Activated T-cell treated with anti-CD3 and anti-CD28 coated beads, Interleukin-2, amount 50 U/mL, for 72 hours (primary cell): ENCODE measurements at places on chromosomes 12 and 14.

DNA sequence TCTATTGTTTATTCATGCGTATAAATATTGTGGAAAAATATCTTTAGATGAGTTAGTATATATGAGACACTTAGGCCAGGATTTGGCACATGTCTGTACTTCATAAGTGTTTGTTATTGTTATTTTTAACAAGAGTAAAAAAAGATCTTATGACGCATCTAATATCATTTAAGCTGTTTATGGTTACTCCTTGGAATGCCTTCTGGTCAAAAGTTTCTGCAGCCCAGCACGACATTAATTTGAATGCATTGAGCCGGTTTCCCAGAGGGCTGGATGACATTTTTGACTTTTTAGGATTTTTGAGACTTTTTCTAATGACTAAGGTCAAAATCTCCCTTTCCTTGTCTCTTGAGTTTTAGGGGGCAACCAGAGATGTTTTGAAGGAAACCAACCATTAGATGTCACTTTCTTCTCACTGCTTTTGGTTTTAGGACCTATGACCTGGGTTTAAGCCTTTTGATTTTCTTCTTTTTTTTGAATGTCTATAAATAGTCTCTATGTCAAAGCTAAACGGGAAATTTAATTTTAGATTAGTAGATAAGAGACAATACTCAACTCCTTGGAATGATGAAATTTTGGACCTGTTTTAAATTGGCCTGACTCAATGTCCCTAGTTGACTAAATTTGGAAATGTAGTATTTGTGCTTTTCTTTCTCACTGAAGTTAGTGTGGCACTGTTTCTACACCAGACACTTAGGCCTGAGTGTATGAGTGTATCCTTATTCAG is 215.5 kb downstream of the AEBP2 start:
- H3K4me1 ChIP-seq, result no peaks in the 10 kb centered on the region
- no peak overlapping the region for H3K27ac ChIP-seq
- no peaks in the 10 kb centered on the region for H3K27me3 ChIP-seq
- no peaks in the 10 kb centered on the region for H3K36me3 ChIP-seq
- no peak overlapping the region for H3K4me3 ChIP-seq

GRCh38 chr14:70045310-70045709 is 143.4 kb downstream of the SLC8A3 start:
- H3K27me3 ChIP-seq, result peaks cover 34% of the 10 kb centered on the region
- no peak overlapping the region for H3K27ac ChIP-seq
- DNase-seq, result no peak
- H3K36me3 ChIP-seq, result no peaks in the 10 kb centered on the region
- no peaks in the 10 kb centered on the region for H3K4me1 ChIP-seq

DNA sequence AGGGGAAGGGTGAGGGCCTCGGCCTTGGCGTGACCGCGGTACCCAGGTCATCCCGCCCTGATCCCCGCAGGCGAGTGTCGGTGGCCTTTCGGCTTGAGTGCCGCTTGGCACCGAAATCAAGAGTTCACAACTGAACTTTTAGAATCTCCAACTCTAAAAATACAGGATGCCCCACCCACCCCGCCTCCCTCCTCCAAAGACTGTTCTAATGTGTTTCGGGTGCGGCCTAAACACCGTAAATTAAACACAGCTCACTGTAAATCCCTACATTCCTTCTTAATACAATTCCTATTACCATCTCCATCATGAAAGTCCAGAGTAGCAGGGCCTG is 11.4 kb downstream of the SCNN1A start:
- no peak overlapping the region for H3K27ac ChIP-seq
- H3K36me3 ChIP-seq, result no peaks in the 10 kb centered on the region
- peak overlapping the region; percentile 75 for H3K4me3 ChIP-seq
- no peaks in the 10 kb centered on the region for H3K27me3 ChIP-seq
- DNase-seq, result no peak

DNA sequence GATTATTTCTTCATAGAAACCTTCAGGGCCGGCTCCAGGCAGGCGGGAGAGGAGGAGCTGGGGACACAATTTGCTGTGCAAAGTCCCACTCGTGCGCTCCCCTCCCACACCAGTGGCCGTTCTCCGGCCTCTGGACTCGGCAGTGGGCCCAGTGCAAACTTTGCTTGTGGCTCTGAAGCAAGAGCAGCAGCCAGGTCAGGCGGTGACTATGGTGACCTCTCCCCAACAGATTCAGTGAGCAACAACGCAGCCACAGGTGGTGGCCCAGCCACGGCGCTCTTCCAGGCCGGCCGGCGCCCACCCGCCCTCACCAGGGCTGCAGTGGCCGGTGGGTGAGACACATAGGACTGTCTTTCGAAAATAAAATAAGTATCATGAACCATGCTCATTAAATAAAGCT is 29.5 kb downstream of the VPS37B start:
- peaks cover 18% of the 10 kb centered on the region for H3K36me3 ChIP-seq
- DNase-seq, result no peak
- H3K4me3 ChIP-seq, result no peak overlapping the region
- peaks cover 8% of the 10 kb centered on the region for H3K4me1 ChIP-seq
- H3K27ac ChIP-seq, result no peak overlapping the region

DNA sequence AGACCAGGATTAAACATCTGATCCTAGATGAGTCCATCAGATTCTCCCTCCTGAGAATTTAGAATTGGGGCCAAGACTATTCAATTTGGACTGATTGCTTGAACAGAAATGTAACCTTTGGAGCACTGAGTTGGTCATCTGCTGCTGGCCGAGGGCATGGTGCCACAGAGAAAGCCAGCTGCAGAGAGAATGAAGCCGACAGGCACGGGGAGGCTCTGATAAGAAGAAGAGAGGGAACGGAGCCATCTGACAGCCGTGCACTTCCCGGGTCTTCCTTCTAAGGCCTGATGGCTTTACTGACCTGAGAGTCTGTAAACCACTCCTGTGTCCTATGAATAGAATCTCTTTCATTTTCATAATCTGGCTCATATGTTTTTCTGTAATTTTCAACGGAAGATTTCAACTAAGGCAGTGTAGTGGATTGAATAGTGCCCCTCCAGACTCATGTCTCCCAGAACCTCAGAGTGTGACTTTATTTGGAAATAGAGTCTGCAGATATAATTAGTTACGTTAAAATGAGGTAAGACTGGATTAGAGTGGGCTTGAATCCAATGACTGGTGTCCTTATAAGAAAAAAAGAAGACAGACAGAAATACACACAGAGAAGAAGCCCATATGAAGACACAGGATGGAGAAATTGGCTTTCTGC is 39.1 kb upstream of the FRS2 start:
- DNase-seq, result no peak
- no peaks in the 10 kb centered on the region for H3K27me3 ChIP-seq
- H3K4me3 ChIP-seq, result no peak overlapping the region
- no peaks in the 10 kb centered on the region for H3K4me1 ChIP-seq

GRCh38 chr14:77615361-77616132 is 890 bp downstream of the SPTLC2 start:
- DNase-seq, result peak; percentile 20
- H3K4me1 ChIP-seq, result peaks cover 36% of the 10 kb centered on the region
- peak overlapping the region; percentile 91 for H3K4me3 ChIP-seq

- H3K27ac ChIP-seq, result no peak overlapping the region
- no peak for DNase-seq
- peaks cover 28% of the 10 kb centered on the region for H3K4me1 ChIP-seq
Observed at GRCh38 chr12:71691504-71692129, 5.7 kb downstream of the TMEM19 start.

GRCh38 chr12:132729541-132730320 is 19.1 kb downstream of the PGAM5 start:
- peaks cover 39% of the 10 kb centered on the region for H3K36me3 ChIP-seq
- no peaks in the 10 kb centered on the region for H3K27me3 ChIP-seq
- peaks cover 10% of the 10 kb centered on the region for H3K4me1 ChIP-seq

- peaks cover 14% of the 10 kb centered on the region for H3K36me3 ChIP-seq
- DNase-seq, result no peak
- H3K27ac ChIP-seq, result peak overlapping the region; percentile 93
- H3K4me3 ChIP-seq, result peak overlapping the region; percentile 81
- no peaks in the 10 kb centered on the region for H3K27me3 ChIP-seq
Observed at GRCh38 chr12:14393751-14394150, 28.3 kb downstream of the ATF7IP start.

DNA sequence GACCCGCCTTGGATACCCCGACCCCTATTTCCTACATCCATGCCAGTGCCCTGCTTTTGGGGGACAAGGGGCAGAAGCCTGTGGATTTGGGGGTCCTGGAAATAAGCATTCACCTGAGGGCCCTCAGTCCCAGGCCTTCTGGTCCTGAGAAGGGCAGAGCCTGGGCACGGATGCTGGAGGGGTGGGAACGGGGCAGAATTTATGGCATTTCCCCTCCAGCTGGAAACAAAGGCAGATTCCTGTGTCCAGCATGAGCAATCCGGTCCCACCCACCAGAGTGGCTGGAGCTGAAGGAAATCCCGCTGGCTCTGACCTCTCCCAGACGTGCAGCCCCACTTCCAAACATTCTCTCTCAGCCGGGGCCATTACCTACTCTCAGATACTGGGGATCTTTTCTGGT is 9.3 kb downstream of the ANKRD33 start:
- H3K36me3 ChIP-seq, result no peaks in the 10 kb centered on the region
- no peak for DNase-seq
- no peak overlapping the region for H3K4me3 ChIP-seq
- no peak overlapping the region for H3K27ac ChIP-seq

DNA sequence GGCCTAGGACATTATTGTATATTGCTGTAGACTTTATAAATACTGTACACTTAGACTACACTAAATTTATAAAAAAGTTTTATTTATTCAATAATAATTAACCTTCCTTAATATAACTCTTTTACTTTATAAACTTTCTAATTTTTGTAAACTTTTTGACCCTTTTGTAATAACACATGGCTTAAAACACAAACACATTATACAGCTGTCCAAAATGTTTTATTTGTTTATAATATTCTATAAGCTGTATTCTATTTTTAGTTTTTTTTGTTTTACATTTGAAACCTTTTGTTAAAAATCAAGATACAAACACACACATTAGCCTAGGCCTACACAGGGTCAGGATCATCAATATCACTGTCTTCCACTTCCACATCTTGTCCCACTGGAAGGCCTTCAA is 190.0 kb downstream of the BMP4 start:
- H3K4me3 ChIP-seq, result no peak overlapping the region
- no peak for DNase-seq
- no peaks in the 10 kb centered on the region for H3K27me3 ChIP-seq
- no peak overlapping the region for H3K27ac ChIP-seq
- H3K4me1 ChIP-seq, result no peaks in the 10 kb centered on the region
- no peaks in the 10 kb centered on the region for H3K36me3 ChIP-seq

GRCh38 chr14:106613256-106613655 is 1086.9 kb downstream of the TMEM121 start:
- H3K4me1 ChIP-seq, result peaks cover 5% of the 10 kb centered on the region
- no peaks in the 10 kb centered on the region for H3K36me3 ChIP-seq

DNA sequence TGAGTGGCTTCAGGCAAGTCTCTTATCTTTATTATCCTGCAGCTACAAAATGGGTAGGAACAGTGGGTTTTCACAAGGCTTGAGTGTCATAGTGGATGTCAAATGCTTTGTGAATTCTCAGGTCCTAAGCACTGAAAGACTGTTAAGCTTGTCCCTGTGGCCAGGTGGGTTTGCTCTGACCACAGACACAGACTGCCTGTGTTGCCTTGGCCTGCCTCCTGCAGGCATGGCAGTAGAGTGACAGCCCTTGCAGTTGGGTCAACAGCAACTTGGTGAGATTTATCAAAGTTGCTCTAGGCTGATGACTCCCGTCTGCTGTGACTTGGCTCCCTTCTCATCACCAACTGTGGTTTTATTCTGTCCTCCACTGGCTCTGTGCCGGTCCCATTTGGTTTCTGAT is 520.0 kb upstream of the CCDC196 start:
- DNase-seq, result no peak
- H3K27me3 ChIP-seq, result no peaks in the 10 kb centered on the region
- no peaks in the 10 kb centered on the region for H3K36me3 ChIP-seq

- peak overlapping the region; percentile 65 for H3K4me3 ChIP-seq
- peaks cover 26% of the 10 kb centered on the region for H3K4me1 ChIP-seq
- peak overlapping the region; percentile 10 for H3K27ac ChIP-seq
- DNase-seq, result no peak
- peaks cover 18% of the 10 kb centered on the region for H3K27me3 ChIP-seq
Observed at GRCh38 chr14:105860615-105861580, 334.5 kb downstream of the TMEM121 start.

- H3K36me3 ChIP-seq, result no peaks in the 10 kb centered on the region
- no peaks in the 10 kb centered on the region for H3K27me3 ChIP-seq
- no peak overlapping the region for H3K27ac ChIP-seq
- no peak for DNase-seq
- no peak overlapping the region for H3K4me3 ChIP-seq
- no peaks in the 10 kb centered on the region for H3K4me1 ChIP-seq
Observed at GRCh38 chr12:8780389-8780788, 42.0 kb upstream of the A2ML1 start.

- H3K4me1 ChIP-seq, result peaks cover 35% of the 10 kb centered on the region
- H3K27ac ChIP-seq, result no peak overlapping the region
- H3K27me3 ChIP-seq, result no peaks in the 10 kb centered on the region
Observed at GRCh38 chr12:6262623-6263022, 47.9 kb upstream of the PLEKHG6 start.

- DNase-seq, result no peak
- peaks cover 6% of the 10 kb centered on the region for H3K27me3 ChIP-seq
- H3K4me1 ChIP-seq, result no peaks in the 10 kb centered on the region
- no peak overlapping the region for H3K4me3 ChIP-seq
- H3K27ac ChIP-seq, result no peak overlapping the region
- no peaks in the 10 kb centered on the region for H3K36me3 ChIP-seq
Observed at GRCh38 chr12:32419520-32419960, 20.2 kb downstream of the FGD4 start.

- H3K27ac ChIP-seq, result no peak overlapping the region
- H3K36me3 ChIP-seq, result no peaks in the 10 kb centered on the region
- no peaks in the 10 kb centered on the region for H3K4me1 ChIP-seq
Observed at GRCh38 chr12:20187456-20187855, 180.9 kb upstream of the PDE3A start.

DNA sequence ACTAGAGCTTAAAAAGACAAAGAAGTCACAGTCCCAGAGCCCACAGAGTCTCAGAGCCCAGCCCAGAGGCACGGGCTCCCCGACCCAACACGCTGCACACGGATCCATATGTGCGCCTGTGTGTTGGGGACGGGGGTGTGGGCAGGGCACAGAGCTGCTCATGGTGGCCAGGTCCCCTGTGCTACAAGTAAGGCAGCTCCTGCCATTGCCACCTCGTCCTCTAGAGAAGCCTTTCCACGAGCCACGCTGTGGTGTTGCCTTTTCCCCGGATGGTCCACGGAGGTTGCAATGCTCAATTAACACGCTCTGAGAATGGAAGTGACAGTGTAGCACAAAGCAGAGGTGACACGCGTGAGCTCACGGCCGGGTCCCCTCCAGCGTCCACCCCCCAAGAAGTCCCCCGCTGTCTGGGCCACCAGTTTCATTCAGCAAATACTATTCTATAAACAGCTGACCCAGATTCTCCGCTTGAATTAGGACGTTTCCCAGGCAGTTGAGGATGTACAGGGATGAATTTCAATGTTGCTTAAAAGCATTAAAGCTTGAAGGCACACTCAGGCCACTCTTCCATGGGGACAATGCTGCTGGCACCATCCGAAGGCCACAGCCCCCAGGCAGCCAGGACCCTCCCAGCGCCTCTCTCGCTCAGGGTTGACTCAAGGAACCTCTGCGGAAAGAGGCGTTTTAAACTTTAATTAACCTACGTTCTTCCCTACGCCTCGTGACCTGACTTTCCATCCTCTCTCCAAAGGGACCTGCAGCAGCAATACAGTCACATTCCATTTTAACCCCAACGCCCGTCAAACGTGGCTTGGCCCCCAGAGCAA is 22.7 kb upstream of the EIF5 start:
- peaks cover 15% of the 10 kb centered on the region for H3K27me3 ChIP-seq
- H3K36me3 ChIP-seq, result no peaks in the 10 kb centered on the region
- no peak overlapping the region for H3K4me3 ChIP-seq
- no peak for DNase-seq
- no peaks in the 10 kb centered on the region for H3K4me1 ChIP-seq

GRCh38 chr14:74843653-74844052 is 32.3 kb downstream of the PROX2 start:
- H3K36me3 ChIP-seq, result peaks cover 8% of the 10 kb centered on the region
- H3K27me3 ChIP-seq, result no peaks in the 10 kb centered on the region
- no peak for DNase-seq
- H3K4me1 ChIP-seq, result peaks cover 39% of the 10 kb centered on the region
